Gastrocnemius medialis (tissue), 4 donors: ENCODE measurements at places on chromosomes 3 and 15. TPM values are rescaled to one million over a fixed set of nuclear protein-coding genes. Genes with fewer than 3 reads are reported as not detected.

DNA sequence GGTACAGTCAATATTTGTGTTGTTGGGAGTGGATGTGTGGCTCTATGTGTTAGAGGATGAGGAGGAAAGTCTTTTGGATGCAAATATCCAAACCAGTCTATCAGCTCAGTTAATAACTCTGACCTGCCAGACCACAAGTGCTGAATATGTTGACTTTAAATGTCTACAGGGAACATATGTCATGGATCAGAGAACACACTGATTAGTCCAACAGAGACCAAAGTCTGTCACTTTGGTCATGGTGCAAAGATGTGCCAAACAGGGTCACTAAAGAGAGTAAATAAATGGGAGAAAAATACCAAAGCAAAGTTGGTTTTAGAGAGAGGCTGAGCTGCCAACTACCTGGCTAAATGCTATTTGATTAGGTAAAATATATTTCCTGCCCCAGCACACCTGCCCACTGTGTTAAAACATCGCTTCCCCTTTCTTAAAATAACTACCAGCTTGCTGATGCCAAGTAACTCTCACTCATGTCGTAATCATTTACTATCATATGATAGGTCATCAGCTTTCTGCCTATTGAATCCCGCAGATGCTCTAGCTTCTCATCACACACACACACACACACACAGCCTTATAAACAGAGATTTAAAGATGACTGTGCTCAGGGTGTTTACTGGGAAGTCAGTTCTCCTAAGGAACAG, 173.3 kb downstream of the PDZRN3 start:
- peaks cover 18% of the 10 kb centered on the region for H3K4me1 ChIP-seq
- no peaks in the 10 kb centered on the region for H3K27me3 ChIP-seq
- H3K4me3 ChIP-seq: no peak overlapping the region
- DNase-seq: peak; percentile 12
- H3K36me3 ChIP-seq: no peaks in the 10 kb centered on the region

DNA sequence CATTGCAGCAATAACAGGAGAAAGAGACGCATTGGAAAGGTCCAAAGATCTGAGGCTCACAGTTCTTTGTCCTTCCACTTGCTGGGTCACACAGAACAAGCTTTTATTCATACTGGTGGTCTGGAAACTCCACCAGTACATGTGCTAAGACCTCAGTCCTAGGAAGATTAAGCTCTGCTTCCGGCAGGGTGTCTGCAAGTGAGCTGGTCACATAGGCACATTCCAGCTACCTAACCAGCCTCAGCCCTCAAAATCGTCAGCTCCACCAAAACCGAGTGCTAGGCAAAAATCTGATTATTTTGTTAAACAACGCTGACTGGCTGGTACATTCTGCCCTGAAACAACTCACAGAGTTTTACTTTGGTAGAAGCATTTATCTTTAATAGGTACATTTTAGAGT, 2.2 kb downstream of the ZBED2 start:
- H3K4me3 ChIP-seq: no peak overlapping the region
- H3K36me3 ChIP-seq: no peaks in the 10 kb centered on the region
- no peaks in the 10 kb centered on the region for H3K4me1 ChIP-seq
- no peak overlapping the region for H3K27ac ChIP-seq
- no peaks in the 10 kb centered on the region for H3K27me3 ChIP-seq

KPNA4 gene
- 126 TPM for total RNA-seq

- DNase-seq: no peak
- H3K27me3 ChIP-seq: peaks cover 42% of the 10 kb centered on the region
- H3K4me1 ChIP-seq: peaks cover 6% of the 10 kb centered on the region
- H3K36me3 ChIP-seq: no peaks in the 10 kb centered on the region
- H3K27ac ChIP-seq: no peak overlapping the region
These were observed 132.9 kb downstream of the TPRA1 start for GRCh38 chr3:127457546-127458145.

- H3K4me3 ChIP-seq: no peak overlapping the region
- H3K4me1 ChIP-seq: no peaks in the 10 kb centered on the region
These were observed 9.2 kb downstream of the TBC1D5 start for GRCh38 chr3:17733215-17733614.

- no peaks in the 10 kb centered on the region for H3K36me3 ChIP-seq
- no peak overlapping the region for H3K27ac ChIP-seq
- DNase-seq: no peak
- H3K4me1 ChIP-seq: no peaks in the 10 kb centered on the region
- no peak overlapping the region for H3K4me3 ChIP-seq
These were observed 14.6 kb downstream of the PLSCR5 start for GRCh38 chr3:146590521-146590920.

WDR93 gene
- total RNA-seq: not detected

DNA sequence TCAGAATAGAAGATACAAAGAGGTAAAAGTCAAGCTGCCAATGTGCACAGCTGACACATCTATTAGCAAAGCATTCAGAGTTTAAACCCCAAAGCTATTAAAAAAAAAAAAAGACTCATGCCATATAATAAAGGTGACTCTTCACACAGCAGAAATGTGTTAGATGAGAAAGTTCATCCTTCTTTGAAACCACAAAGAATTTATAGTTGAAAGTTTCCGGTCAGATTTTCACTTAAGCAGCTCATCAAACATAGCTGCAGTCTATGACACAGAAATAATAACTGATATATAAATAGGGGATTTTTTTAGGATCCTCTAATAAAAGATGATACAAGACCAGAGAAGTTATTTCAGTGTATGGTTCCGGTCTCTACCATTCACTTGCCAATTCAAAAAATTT, 76.6 kb downstream of the WWTR1 start:
- peaks cover 63% of the 10 kb centered on the region for H3K4me1 ChIP-seq
- H3K27me3 ChIP-seq: no peaks in the 10 kb centered on the region
- H3K36me3 ChIP-seq: no peaks in the 10 kb centered on the region
- no peak overlapping the region for H3K4me3 ChIP-seq
- DNase-seq: no peak
- H3K27ac ChIP-seq: peak overlapping the region; percentile 54

DNA sequence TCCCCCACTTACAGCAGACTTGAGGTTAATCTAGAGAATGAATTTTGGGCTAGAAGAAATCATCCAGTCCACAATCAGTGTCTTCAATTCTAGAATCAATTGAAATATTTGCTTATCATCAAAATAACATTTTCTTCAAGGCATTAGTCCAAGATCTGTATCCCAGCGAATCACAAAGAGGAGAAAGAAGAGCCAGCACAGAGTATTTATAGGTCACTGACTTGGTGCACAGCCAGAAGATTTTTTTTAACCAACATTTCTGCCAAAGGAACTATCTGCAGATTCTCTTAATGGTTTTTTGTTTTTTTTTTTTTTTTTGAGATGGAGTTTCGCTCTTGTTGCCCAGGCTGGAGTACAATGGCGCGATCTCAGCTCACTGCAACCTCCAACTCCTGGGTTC, 178.2 kb downstream of the TNIK start:
- peak overlapping the region; percentile 36 for H3K4me3 ChIP-seq
- DNase-seq: no peak
- H3K27ac ChIP-seq: peak overlapping the region; percentile 80
- H3K4me1 ChIP-seq: peaks cover 56% of the 10 kb centered on the region

ACVR2B gene
- 10.0 TPM for total RNA-seq

SCN11A gene
- not detected for total RNA-seq

DNA sequence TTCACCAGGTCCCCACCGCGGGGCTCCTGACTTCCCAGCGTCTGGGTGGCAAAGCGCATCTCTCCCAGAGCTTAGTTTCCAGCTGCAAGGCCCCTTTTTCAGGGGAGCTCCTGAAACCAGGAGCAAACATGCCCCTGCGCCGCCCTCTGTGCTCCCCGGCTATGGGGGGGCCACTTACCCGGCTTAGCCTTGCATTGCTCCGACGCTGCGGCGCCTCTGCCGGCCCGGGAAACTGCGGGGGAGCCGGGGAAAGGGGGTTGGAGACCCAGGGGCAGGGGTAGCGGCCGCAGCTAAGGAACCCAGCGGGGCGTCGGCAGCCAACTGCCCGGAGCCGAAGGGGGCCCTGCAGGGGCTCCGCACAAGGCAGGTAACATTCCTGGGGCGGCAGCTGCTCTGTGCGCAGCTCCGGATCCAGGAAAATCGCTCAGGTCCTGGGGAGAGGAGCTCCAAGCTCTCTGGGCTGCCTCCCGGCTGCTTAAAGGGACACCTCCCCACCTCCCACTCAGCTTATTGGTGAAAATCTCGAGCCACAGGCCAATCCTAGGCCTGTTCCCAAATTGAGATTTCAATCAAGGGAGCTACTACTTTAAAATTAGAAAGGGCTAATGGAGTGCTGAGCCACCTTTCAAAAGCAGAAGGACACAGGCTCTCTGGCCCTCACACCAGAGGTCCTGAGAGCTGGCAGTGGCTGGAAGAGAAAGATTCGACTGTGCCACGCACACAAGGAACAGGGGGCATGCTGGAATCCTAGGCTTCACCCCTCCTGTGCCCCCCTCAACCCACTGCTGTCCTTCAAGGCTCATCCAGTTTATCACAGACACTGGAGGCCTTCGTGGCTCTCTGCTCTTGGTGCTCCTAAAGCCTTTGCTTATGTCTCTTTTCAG, 42.7 kb upstream of the PRICKLE2 start:
- H3K4me1 ChIP-seq: peaks cover 18% of the 10 kb centered on the region
- no peaks in the 10 kb centered on the region for H3K27me3 ChIP-seq
- peak overlapping the region; percentile 76 for H3K27ac ChIP-seq
- H3K36me3 ChIP-seq: no peaks in the 10 kb centered on the region

RETNLB gene
- not detected for total RNA-seq

DNA sequence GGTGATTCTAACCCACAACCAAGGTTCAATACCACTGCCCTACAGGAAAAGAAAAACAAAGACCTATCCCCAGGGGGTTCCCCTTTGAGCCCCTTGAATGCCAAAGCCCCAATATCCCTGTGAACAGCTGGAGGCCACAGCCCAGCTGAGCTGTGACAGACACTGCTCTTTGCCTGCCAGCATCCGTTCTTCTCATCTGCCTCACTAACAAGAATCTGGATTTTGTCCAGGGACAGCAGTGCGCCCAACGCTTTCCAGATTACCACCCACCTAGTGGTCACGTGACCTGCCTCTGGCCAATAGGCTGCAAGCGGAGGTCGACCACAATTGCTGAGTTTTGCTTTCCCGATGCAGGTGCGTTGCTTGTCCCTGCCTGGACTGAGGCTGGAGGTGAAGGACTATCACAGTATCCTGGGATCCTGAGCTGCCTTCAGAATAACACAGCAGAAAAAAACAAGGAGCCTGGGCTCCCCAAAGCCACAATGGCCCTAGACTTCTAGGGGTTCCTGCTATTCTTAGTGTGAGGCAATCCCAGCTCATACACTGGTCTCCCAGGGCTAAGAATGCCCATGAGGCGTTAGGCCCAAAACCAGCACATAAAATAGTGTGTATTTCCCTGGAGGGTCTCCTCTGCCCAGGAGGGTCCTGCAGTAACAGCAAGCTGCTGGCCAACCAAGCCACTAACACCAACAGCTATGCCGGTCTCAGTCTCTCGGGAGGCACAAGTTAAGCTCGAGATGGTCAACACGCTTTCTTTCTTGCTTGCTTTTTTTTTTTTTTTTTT, 13.8 kb downstream of the BDH1 start:
- no peak overlapping the region for H3K4me3 ChIP-seq
- no peaks in the 10 kb centered on the region for H3K36me3 ChIP-seq
- no peaks in the 10 kb centered on the region for H3K27me3 ChIP-seq
- H3K27ac ChIP-seq: no peak overlapping the region

DNA sequence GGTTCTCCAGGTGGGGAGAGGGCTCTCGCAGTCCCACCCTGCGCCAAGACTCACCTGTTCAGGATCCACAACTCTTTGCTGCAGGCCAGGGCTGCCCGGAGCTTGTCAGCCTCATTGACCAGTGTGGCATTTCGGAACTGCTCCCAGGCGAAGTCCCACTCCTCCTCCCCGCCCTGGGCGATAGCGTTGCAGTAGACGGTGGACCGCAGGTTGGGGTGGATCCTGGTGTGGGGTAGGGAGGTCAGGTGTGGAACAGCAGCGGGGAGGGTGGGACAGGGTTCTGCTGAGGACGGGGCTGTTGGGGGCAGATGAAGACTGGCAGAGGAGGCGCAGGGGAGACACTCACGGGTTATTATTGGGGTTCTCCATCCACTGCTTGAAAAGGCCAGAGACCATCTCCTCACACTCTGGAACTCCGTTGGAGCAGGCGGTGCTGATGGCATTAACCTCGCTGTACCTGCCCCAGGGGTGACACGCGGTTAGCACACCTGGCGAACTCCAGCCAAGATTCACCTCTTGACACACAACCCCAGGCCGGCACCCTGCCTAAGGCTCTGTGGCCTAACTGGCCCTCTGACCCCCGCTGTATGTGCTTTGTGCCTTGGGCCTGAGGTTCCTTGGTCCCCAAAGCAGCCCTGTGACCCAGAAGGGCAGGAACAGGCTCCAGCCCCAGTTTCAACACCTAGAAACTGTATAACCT, 16.1 kb downstream of the MESP2 start:
- no peak overlapping the region for H3K27ac ChIP-seq
- H3K4me3 ChIP-seq: no peak overlapping the region
- DNase-seq: no peak
- no peaks in the 10 kb centered on the region for H3K4me1 ChIP-seq
- no peaks in the 10 kb centered on the region for H3K36me3 ChIP-seq
- no peaks in the 10 kb centered on the region for H3K27me3 ChIP-seq

GRCh38 chr3:45173776-45174175, 27.6 kb upstream of the CDCP1 start:
- no peaks in the 10 kb centered on the region for H3K27me3 ChIP-seq
- no peak for DNase-seq
- H3K36me3 ChIP-seq: no peaks in the 10 kb centered on the region

STRIT1 gene
- total RNA-seq: 2,272 TPM

GOLGA6B gene
- total RNA-seq: not detected

DNA sequence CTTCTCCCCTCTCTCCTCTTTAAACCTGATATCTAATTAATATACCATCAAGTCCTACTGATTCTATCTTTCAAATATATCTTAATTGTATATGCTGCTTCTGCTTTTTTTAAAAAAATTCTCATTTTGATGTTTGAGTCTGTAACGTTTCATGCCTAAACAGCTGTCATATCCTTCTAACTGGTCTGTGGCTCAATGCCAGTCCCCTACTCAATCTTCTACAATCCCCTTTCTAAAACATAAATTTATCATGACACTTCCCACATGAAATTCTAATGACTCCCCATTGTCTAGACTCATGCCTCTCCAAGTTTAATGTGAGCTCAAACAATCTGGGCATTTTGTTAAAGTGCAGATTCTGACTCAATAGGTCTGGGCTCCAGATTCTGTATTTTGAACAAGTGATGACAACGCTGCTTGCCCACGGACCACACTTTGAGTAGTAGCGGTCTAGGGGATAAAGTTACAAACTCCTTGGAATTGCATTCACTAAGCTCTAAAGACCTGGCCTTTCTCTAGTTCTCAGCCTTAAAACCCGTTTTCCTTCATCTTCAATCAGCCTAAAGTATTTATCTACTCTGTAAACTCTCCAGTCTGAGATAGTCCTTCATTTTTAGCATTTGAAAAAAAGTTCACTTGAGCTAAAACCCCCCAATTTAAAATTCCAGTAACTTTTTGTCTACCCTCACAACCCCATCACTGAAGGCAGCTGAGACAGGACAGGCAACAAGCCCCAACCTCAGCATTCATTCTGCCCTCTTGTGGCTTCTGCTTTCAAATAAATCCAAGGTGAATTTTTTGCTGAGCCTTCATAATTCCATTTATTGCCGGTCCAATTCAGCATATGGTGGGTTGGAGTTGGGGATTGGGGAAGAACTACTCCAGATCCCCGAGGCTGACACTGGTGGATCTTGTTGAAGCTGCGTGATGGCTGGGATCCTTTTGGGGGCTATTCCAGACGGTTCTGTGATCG, 88.1 kb upstream of the THRB start:
- no peaks in the 10 kb centered on the region for H3K36me3 ChIP-seq
- DNase-seq: peak; percentile 14
- no peak overlapping the region for H3K27ac ChIP-seq
- H3K4me3 ChIP-seq: no peak overlapping the region
- no peaks in the 10 kb centered on the region for H3K27me3 ChIP-seq
